ENCODE measurements at places on chromosomes 12 and 14. TPM values are rescaled to one million over a fixed set of nuclear protein-coding genes. Genes with fewer than 3 reads are reported as not detected.

SLC38A2 gene
- 1,049 TPM for total RNA-seq

ABCD2 gene
- total RNA-seq: not detected

ACAD10 gene
- 25.3 TPM for total RNA-seq

PLD4 gene
- total RNA-seq: 0.12 TPM

MYO1H gene
- not detected for total RNA-seq

PTPRO gene
- not detected for total RNA-seq

SIRT4 gene
- total RNA-seq: 2.8 TPM

AICDA gene
- total RNA-seq: not detected

NOP9 gene
- 39.4 TPM for total RNA-seq

RGS6 gene
- total RNA-seq: 4.7 TPM

CAPZA3 gene
- not detected for total RNA-seq

NABP2 gene
- 52.9 TPM for total RNA-seq

ABCB9 gene
- 14.7 TPM for total RNA-seq

TSPAN9 gene
- 13.2 TPM for total RNA-seq

MON2 gene
- total RNA-seq: 30.7 TPM

SMCO3 gene
- not detected for total RNA-seq

TPPP2 gene
- not detected for total RNA-seq

FBLN5 gene
- 3.3 TPM for total RNA-seq

HOXC9 gene
- 11.3 TPM for total RNA-seq

PTPRB gene
- total RNA-seq: 0.17 TPM

FAM222A gene
- total RNA-seq: 3.7 TPM

GYS2 gene
- not detected for total RNA-seq

BEST3 gene
- 0.54 TPM for total RNA-seq

KIAA0586 gene
- 25.7 TPM for total RNA-seq

PSMC1 gene
- total RNA-seq: 132 TPM

EIF2S3B gene
- total RNA-seq: 1.0 TPM

B4GALNT3 gene
- total RNA-seq: 18.2 TPM

EML5 gene
- 1.8 TPM for total RNA-seq

KRT82 gene
- total RNA-seq: not detected

KCTD10 gene
- 34.7 TPM for total RNA-seq

AVPR1A gene
- 0.07 TPM for total RNA-seq

LALBA gene
- total RNA-seq: not detected

FAM181A gene
- total RNA-seq: not detected

STAC3 gene
- 2.5 TPM for total RNA-seq

PGF gene
- total RNA-seq: 6.4 TPM

CLEC6A gene
- total RNA-seq: not detected

IFNG gene
- 0.44 TPM for total RNA-seq

PAN2 gene
- total RNA-seq: 75.0 TPM

LRIG3 gene
- 11.1 TPM for total RNA-seq

TCL1B gene
- total RNA-seq: not detected

SIVA1 gene
- 141 TPM for total RNA-seq

SIX1 gene
- total RNA-seq: 2.5 TPM

BRF1 gene
- 41.2 TPM for total RNA-seq

TGFB3 gene
- 1.6 TPM for total RNA-seq

KCNC2 gene
- not detected for total RNA-seq

WIF1 gene
- not detected for total RNA-seq

TTC6 gene
- 0.10 TPM for total RNA-seq

TMEM119 gene
- not detected for total RNA-seq

SERPINA12 gene
- not detected for total RNA-seq

FSCB gene
- not detected for total RNA-seq

ATL1 gene
- 1.4 TPM for total RNA-seq

PPP2R5E gene
- 45.0 TPM for total RNA-seq

OVCH1 gene
- total RNA-seq: not detected

KCNMB4 gene
- 5.0 TPM for total RNA-seq

HSPA2 gene
- 2.5 TPM for total RNA-seq

SLC8A3 gene
- total RNA-seq: not detected
